ENCODE measurements at places on chromosomes 4 and X.

- DNase-seq, result no peak
These were observed 476.0 kb downstream of the GABRG1 start for GRCh38 chr4:45647823-45648222.

DNA sequence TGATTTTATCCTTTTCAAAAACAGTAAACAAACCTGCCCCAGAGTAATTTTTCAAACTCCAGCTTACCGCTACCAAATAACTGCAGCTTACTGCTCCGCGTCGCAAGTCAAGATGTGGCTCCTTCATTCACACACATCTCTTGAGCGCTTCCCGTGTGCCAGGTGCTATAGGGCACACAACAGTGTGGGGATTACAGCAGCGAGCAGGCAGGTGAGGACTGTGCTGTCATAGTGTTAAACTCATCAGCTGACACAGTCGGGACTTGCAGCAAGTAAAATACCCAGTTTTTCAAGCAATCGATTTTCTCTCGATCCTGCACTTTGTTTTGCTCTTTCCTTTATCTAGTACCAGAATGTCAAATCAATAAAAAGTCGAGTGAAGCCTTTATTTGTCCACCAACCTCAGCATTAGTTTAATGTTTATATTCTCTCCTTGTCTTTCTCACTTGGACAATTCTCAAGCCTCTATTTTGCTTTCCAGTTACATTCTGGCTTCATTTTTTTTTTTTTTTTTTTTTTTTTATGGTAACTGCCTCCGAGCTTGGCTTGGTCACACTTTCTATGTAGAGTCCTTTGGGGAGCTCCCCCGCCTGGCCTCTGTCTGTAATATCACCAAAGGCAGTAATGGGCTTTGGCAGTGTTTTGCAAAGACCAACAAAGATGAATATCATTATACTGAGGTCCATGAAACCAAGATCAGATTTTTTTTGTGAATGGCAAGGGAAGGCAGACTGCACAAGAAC, 8.3 kb upstream of the ASB5 start:
- DNase-seq, result no peak

- DNase-seq, result no peak
These were observed at the start of gene CLTRN for GRCh38 chrX:15664487-15665444. Gene CLTRN, minus strand, starts transcription at chrX:15664805. Its CDS starts 30 bp downstream, at chrX:15664775.

DNA sequence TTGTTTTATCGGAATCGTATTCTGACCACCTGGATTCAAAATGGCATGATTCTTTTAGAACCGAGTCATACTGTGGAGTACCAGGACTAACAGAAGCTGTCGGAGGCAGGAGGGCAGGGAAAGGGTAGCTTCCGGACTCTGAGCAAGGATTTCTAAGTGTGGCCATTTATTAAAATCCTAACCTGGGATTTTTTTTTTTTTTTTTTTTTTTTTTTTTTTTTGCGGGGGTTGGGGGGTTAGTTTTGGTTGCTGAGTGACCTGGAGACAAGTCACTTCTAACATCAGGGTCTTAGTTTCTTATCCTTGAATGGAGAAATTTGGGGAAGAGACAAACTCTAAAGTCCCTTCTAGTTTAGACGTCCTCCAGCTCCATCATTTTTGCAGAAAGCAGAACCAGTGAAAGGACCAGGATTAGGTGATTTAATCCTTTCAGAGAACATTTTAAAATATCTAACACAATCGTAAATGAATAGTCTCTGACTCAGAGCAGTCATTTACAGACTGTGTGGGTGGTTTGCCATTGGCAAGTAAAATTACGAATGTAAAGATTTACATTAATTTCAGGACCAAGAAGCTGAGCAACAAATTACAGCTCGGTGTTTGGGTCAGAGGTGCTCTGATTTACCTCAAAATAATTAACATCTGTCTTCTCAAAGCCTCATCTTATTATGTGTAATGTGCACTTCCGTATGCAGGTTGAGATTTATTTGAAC, 7.3 kb downstream of the SLC25A5 start:
- no peak for DNase-seq

- no peak for DNase-seq
These were observed 34.5 kb upstream of the WAS start for GRCh38 chrX:48649102-48649501.

- no peak for DNase-seq
These were observed 680.8 kb upstream of the FAM241A start for GRCh38 chr4:111464251-111465045.

GRCh38 chr4:60729194-60729593, 470.9 kb upstream of the ADGRL3 start:
- no peak for DNase-seq
